ENCODE measurements at places on chromosomes 2 and 18.
A peak's percentile ranks its signal among the peaks of the same experiment; 100 is the strongest.

DNA sequence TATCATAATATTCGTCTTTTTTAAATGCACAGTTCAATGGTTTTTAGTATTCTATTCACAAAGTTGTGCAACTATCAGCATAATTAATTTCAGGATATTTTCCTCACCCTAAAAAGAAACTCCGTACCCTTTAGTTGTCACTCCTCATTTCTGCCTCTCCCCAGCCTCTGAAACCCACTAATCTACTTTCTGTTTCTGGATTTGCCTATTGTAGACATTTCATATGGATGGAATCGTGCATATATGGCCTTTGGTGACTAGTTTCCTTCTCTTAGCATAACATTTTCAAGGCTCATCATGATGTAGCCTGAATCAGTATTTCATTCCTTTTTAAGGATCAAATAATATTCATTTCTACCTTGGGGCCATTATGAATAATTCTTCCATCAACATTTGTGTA lies 18.5 kb downstream of the NEURL3 start:
- peak; percentile 10 for DNase-seq

- no peak for DNase-seq
These were observed 748.9 kb upstream of the NXPH2 start for GRCh38 chr2:139529080-139529479.

- peak; percentile 97 for DNase-seq
These were observed 20.0 kb upstream of the CAVIN2 start for GRCh38 chr2:191866675-191867506.

DNA sequence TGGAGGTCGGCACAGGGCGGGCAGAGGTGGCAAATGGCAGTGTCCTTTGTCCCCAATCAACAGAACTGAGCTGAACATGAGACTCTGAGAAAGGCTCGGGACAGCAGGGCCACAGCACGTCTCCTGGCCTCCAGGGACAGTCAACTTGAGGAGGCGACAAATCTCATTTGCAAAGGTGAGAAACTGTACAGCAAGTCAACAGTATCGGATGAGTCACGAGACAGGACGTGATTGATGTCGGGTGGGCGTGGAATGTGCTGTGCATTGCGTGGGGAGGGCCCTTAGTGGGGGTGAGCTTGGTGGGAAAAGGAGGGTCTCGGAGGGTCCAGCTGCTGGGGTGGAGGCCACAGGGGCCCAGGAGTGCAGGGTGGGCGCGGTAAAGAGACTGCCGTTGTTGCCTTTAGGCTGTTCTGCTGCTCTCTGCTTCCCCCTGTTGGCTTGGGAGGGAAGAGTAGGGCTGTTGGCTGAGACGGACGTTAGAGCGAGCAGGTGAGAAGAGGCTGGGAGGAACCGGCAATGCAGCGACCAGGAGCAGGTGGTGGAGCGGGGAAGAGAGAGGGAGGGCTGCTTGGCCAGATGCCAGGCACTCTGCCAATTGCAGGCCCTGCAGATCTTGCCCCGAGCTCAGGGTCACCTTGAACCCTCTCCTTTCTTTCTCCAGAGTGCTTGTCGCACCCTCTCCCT lies 164.3 kb downstream of the BCL2 start:
- peak; percentile 8 for DNase-seq

DNA sequence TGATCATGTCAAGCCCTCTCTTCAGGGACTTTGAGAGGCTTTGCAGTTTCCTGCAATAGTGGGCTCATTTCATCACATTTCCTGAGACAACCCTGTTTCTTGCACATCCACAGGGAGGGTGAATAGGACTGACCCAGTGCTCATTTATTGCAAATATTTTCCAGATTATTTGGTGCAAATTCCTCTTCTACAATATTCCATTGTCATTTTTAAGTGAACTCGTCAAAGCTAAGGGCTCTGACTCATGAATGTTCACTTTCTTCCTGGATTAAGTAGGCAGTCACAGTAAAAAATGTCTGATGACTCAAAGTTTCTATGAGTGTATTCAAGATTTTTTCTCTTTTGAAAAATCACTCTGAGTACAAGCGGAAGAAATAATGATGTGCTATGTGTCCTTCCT lies 225.5 kb upstream of the GALNT5 start:
- peak; percentile 96 for DNase-seq

GRCh38 chr2:2932692-2933305 lies 444.8 kb downstream of the EIPR1 start:
- DNase-seq = no peak

- DNase-seq = peak; percentile 39
These were observed 12.0 kb downstream of the ALPG start for GRCh38 chr2:232418466-232419244.

GRCh38 chr2:117330641-117331040 lies 483.9 kb upstream of the DDX18 start:
- no peak for DNase-seq

DNA sequence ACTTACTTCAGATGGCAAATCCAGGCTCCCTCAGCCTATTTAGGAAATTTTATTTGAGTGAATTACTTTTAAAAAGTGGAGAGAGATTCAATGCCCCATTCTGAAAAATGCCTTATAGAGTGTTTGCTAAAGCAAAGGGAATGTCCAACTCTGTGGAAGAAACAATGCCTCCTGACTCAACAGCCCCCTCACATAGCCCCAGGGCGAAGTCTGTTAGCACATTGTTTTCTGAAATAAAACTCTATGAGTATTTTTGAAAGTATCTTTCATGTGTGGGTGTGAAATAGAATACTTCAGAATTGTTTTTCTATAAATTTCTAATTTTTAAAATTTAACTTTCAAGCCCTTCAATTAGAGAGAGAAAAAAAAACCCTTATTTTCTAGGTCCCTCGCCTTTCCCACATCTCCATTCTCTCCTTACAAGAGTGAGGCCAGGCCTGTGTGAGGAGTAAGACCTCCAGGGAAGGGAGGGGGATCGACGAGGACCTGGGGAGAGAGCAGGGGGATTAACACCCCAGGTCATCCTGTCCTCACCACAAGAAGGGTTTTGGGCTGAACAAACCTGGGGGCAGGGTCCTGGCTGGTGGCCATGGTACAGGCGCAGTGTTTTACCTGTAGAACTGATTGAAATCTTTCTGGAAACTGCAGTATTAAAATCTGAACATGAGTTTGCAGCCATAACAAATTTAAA lies 141.4 kb downstream of the SNTG2 start:
- DNase-seq = peak; percentile 68

DNA sequence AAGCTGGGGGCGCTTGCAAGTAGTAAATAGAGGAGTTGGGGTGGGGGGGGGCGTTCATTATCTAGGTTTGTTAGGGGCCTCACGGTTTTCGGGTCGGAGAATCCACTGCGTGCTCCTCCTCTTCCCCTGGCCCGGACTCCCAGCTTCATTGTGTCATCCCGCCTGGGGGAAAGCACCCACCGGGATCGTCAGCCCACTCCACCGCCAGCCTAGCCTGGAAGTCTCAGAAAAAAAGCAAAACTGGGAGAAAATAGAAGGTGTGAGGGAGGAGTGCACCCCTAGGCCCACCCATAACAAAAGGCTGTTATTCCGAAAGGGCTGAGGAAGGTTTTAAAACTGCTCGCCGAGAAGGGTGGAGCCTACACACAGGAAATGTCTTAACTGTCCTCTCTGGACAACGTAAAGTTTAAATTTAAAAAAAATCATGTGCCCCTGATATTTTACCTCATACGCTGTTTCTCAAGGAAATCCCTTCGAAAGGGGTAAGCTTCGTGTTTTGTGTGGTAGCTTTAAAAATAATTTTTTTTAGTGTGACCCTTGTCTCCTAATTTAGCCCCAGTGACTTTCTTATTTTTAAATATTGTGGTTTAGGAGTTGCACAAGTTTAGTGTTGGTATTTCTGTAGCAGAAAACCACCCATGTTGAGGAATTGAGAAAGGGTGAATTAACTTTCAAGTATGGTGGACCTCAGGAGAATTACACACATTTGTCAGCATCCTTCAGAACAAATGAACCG lies 104.2 kb downstream of the SPTBN1 start:
- peak; percentile 86 for DNase-seq

- no peak for DNase-seq
These were observed 15.6 kb downstream of the LAMA3 start for GRCh38 chr18:23704806-23705205.

- peak; percentile 39 for DNase-seq
These were observed 916 bp downstream of the TAF4B start for GRCh38 chr18:26227051-26227670.

DNA sequence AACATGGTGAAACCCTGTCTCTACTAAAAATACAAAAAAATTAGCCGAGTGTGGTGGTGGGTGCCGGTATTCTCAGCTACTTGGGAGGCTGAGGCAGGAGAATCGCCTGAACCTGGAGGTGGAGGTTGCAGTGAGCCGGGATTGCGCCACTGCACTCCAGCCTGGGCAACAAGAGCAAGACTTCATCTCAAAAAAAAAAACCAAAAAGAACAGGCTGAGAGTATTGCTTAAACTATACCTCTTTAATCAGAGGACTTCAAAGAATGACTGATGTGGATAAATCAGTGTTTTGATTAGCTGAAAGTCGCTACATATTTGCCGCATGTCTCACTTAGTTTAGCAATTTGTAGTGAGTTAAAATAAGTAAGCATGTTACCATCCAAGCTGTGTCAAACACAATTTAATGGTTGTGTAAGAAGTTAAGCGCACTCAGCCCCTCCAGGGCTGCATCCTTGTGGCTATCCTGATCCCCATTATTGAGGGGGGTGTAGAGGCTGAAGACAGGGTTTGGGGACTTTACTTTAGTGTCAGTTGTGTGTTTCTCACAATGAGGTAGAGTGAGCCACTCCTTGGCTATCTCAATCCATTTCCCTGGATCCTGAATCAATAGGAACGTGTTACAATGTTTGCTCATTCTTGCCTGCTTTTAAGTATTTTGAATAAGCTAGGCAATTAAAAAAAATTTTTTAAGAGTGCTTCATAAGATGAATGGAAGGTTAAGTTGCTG lies 11.0 kb upstream of the FARP2 start:
- peak; percentile 22 for DNase-seq

DNA sequence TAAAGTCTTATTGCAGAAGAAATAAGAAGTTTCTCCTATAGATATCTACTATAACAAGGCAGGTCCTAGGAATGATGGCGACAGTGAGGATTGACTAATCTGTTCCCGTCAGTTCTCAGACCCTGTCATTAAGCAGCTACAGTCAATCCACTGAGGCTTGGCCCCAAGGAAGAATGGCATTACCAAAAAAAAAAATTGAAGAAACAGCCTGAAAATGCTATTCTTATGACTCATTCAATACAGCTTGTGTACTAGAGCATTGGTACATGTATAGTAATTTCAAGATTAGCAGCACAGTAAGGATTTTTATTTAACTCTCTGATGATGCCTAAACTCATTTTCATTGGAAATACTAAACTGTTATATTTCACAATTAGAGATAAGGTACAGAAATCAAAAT lies 1096.1 kb upstream of the NXPH2 start:
- peak; percentile 52 for DNase-seq

DNA sequence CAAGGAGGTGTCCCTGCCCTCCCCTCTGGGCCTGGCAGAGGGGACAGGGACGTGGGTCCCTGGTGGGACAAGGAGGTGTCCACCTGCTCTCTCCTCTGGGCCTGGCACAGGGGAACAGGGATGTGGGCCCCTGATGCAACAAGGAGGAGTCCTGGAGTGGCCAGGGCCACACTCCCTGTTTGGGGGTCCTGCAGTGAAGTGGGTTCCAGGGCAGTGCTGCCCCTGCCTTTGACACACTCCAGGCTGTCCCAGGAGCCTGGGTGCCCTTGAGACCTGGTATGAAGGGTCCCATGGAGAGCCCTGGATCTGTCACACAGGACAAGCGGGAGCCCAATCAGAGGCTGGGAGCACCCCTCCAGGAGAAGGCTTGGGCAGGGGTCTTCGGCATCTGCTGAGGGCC lies 75.8 kb upstream of the GPC1 start:
- DNase-seq = no peak

- no peak for DNase-seq
These were observed 35.1 kb upstream of the B3GNT7 start for GRCh38 chr2:231360401-231360800.

DNA sequence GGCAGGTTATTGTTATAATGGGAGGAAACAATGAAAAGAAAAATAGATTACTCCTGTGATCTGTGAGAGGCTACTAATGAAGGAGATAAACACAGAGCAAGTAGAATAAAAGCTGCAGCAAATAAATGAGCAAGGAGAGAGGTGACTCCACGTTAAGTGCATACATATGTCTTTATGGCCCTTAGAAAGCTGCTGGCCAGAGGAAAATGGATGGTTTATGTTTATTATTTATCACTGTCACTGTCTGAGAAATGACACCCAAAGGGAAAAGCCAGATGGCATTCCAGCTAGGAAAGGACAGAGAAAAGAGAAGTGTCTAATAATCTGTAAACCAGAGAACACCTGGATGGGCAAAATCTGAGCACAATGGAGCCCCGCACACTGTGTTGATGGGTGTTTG lies 122.9 kb upstream of the DDX18 start:
- DNase-seq = no peak

DNA sequence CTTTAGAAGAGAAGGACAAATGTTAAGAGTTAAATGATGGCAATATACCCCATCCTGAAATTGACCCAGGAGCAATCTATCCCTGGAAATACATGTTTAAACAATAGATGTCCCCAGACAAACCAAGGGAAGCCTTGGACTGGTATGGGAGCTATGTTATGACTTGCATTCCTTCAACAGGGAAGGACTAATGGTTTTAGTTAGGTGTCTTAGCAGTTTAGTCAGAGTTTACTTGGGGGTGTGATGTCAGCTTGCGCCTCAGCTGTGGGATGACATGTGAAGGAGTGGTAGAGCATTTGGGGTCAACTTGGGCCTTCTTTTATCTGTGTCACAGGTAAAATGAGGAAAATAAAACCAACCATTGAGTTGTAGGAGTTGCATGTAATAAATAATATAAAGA lies 36.8 kb downstream of the SPC25 start:
- DNase-seq = no peak

DNA sequence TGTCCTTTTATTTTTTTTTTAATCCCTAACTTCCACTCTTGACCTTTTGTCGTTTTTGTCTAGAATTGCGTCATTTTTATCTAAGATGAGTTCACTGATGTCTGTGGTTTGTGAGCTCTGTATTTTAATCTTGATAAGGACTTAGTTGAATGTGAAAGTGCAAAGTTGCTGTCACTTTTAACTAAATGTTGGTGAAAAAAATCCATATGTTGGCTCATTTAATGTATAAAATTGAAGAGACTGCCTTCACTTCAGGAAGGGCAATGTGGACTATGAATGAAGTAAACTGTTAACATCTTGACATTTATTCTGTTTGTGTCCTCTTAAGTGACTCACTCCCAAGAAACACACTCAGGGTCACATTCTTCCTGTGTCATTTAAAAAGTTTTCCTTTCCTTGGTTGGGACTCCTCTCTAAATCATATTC lies 256.6 kb upstream of the RASGRP3 start:
- peak; percentile 57 for DNase-seq

DNA sequence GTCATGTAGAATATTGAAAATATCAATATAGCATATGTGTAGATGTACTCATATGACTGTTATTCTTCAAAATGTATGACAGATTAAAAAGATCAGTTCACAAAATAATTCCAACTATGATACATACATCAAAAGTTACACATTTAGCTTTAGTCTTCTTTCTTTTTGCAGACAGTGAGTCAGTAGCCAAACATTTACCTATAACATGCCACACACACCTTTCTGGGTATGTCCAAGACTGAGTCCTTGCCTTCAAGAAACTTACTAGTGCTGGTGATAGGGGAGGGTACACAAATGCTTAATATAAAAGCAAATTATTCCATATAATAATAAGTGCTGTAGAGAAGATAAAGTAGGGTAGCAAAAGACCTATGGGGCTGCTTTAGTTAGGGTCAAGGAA lies 152.9 kb upstream of the WDSUB1 start:
- no peak for DNase-seq

GRCh38 chr2:15159206-15159605 lies 401.9 kb downstream of the NBAS start:
- no peak for DNase-seq

- no peak for DNase-seq
These were observed 317.3 kb downstream of the DCDC2C start for GRCh38 chr2:4020649-4021048.

Measured in ELR (cell line).